ENCODE measurements at places on chromosomes 13 and 19.

- no peak for DNase-seq
These were observed 11.3 kb upstream of the RNASEH2B start for GRCh38 chr13:50898338-50898737.

GRCh38 chr19:49469828-49470614 is 4.0 kb upstream of the FLT3LG start:
- no peak for DNase-seq

DNA sequence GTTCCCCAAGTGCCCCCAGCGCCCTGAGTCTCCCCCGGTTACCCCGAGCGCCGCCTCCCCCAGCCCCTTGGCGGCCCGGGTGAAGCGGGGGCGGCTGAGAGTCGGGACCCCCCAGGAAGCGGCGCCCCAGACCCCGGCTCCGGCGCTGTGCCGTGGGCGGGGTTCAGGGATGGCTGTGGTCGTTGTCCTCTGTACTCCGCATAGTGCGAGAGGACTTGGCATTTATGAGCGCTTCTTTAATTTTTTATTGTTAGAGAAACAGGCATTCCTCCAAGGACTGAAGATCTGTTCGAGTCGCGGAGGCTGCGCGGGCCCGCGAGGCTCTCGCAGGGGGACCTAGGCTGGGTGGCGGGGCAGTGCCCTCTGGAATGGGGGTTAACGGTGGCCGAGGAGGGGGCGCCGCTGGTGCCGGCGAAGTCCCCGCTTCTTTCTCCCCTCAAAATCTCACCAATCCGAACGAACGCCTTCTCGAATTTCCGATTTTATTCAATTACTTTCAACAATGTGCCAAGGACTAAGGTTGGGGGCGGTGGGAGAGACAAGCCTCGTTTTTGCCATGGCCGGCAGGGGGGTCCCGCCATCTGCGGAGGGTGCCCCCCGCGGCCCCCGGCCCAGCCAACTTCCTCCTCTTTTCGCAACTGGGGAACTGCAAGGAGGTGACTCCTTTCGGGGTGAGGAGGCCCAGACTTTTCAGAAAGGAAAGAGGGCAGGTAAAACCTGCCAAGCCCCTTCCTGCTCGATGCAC is 596 bp upstream of the GJB2 start:
- no peak for DNase-seq

- peak; percentile 62 for DNase-seq
These were observed 19.5 kb downstream of the PRKD2 start for GRCh38 chr19:46697204-46697960.

- no peak for DNase-seq
These were observed 23.0 kb downstream of the CKM start for GRCh38 chr19:45299719-45300118.

GRCh38 chr13:73514208-73514607 is 455.4 kb downstream of the KLF5 start:
- no peak for DNase-seq

GRCh38 chr13:19362946-19363510 is 181.4 kb upstream of the TUBA3C start:
- no peak for DNase-seq

GRCh38 chr19:13024126-13024950 is 29.1 kb downstream of the NFIX start:
- DNase-seq = no peak

DNA sequence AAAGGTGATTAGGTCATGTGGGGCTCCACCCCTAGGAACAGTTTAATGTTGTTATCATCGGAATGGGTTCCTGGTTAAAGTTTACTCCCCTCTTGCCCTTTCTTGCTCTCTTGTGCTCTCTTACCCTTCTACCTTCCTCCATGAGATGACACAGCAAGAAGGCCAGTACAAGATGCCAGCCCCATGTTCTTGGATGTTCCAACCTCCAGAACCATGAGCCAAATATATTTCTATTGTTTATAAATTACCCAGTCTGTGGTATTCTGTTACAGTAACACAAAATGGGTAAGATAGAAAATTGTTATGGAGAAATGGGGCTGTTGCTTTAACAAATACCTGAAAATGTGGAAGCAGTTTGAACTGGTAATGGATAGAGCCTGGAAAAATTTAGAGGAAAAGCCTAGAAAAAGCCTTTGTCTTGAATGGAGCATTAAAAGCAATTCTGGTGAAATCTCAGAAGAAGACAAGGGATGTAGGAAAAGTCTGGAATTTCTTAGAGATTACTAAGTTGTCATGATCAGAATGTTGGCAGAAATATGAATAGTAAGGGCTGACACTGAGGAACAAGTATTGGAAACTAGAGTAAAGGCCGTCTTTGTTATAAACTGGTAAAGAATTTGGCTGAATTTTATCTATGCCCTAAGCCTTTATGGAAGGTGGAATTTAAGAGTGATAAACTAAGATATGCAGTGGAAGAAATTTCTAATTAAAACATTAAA is 53.5 kb upstream of the TSC22D1 start:
- no peak for DNase-seq

DNA sequence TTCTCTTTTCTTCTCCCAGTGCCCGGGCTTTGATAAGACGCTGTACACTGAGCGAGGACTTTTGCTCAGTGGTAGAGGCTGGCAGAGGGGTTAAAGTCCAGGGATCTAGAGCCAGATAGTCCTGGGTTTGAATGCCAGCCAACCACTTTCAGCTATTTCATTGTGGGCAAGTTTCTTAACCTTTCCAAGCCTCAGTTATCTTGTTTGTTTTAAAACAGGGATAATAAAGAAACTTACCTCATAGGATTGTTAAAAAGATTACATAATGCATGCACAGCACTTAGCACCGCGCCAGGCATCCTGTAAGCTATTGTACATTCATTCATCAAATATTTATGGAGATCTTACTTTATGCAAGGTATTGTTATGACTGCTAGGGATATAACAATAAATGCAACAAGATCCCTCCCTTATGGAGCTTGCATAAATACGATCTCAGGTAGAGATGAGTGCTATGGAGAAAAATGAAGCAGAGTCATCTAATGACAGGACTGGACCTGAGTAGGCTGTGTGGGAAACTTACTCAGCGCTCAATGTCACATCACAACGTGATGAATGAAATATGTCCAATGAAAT is 70.8 kb downstream of the LNX2 start:
- no peak for DNase-seq

DNA sequence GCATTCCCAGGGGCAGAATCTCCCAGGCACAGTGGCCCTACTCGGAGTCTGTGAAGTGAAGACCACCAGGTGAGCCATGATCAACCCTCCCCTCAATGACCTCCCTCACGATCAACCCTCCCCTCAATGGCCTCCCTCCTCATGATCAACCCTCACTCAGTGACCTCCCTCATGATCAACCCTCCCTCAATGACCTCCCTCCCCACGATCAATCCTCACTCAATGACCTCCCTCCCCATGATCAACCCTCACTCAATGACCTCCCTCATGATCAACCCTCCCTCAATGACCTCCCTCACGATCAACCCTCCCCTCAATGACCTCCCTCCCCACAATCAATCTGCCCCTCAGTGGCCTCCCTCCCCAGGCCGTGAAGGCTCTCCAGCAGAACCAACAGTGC is 32.1 kb downstream of the SBNO2 start:
- no peak for DNase-seq

DNA sequence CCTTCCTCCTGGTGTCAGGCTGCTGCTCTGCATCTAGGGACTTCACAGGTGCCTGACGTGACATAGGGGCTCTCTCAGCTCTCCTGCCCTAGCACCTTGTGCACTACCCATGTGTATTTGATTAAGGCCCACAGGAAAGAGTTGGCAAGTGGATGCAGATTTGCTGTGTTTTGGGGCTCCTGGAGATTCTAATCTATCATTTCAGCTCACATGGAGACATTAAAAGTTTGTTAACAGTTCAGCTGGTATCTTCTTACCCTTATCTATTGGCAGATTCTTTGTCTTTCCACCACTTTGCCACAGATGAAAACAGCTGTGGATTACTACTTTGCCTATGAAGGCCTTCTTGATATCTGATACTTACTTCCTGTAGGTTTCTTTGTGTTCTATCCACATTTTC is 41.9 kb downstream of the WASF3 start:
- DNase-seq = no peak
